ENCODE measurements at places on chromosomes 4 and X.

- H3K27ac ChIP-seq: no peak overlapping the region
- H3K4me3 ChIP-seq: no peak overlapping the region
- peaks cover under 1% of the 10 kb centered on the region for H3K27me3 ChIP-seq
- H3K36me3 ChIP-seq: no peaks in the 10 kb centered on the region
These were observed 52.1 kb downstream of the PDGFRA start for GRCh38 chr4:54281054-54281766.

DNA sequence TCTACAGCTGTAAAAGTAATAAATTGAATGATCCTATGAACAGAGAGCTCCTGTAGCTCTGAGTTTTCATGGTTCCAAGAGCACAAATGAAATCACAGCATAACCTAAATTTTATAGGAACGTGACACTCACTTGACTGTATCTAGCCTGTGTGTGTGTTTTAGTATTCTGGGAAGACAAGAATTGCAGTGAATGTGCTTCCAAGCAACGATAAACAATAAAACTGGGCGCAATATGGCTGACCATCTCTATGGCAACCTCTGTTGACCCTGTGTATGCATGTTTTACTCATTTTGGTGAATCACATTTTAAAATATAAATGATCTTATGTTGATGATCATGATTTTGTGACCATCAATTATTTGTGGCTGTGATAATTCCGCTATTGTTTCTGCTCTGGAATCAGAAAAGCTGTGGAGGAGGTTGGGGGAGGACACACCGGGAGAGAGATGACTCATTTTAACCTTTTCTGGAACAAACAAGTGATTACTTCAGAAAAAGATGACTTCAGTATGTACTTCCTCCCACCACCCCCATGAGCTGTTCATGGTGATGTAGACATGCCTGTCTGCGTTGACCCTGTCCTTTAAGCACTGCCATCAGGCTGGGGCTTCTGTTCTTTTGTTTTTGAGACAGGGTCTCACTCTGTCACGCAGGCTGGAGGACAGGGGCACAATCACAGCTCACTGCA is 31.8 kb downstream of the USP11 start:
- H3K4me3 ChIP-seq: no peak overlapping the region
- no peak for DNase-seq
- no peaks in the 10 kb centered on the region for H3K4me1 ChIP-seq
- no peaks in the 10 kb centered on the region for H3K36me3 ChIP-seq

DNA sequence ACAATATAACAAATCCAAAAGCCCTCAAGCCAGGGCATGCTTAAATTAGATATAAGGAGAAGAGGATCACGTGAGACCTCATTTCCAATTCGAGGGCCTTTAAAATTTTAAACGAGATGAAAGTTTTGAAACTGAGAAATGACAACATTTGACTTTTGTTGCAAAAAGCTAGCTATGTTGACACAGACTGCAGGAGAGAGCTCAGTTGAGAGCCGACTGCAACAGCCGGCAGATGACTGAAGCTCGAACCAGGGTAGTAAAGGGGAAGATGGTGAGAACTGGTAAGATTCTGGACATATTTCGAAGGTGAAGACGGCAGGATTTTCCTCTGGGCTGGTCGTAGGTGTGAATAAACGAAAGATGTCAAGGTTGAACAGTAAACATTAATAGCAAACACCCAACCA is 773 bp downstream of the PRMT9 start:
- peaks cover 15% of the 10 kb centered on the region for H3K36me3 ChIP-seq
- no peaks in the 10 kb centered on the region for H3K27me3 ChIP-seq
- peaks cover 4% of the 10 kb centered on the region for H3K4me1 ChIP-seq
- peak overlapping the region; percentile 95 for H3K27ac ChIP-seq

DNA sequence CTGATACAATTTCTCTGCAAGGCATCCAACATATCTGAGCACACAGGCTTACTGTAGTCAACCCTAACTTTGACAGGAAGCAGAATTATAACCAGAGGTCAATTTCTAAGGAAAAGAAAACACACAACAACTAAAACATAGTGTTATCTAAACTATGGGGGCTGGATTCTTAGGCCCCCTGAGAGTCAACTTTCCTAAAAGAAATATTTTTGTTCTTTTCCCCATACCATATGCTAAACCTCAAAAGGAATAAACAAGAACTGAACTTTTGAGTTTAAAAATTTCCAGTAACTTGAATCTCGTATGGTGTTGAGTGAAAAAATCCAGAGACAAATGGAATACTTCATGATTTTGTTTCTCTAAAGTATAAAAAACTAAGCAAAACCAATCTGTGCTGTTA is 42.9 kb downstream of the ATXN3L start:
- H3K4me3 ChIP-seq: no peak overlapping the region
- no peaks in the 10 kb centered on the region for H3K4me1 ChIP-seq
- H3K27me3 ChIP-seq: no peaks in the 10 kb centered on the region
- DNase-seq: no peak
- H3K36me3 ChIP-seq: no peaks in the 10 kb centered on the region

DNA sequence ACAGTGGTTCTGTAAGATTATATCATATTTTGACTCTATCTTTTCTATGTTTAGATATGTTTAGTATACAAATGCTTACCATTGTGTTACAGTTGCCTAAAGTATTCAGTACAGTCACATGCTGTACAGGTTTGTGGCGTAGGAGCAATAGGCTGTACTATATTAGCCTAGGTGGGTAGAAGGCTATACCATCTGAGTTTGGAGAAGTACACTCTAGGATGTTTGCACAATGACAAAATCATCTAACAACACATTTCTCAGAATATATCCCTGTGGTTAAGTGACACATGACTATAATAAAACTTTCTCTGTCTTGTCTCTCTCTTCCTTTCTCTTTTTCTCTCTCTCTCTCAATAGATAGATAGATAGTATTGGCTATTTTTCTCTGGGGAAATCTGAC is 1053.1 kb downstream of the STIM2 start:
- no peaks in the 10 kb centered on the region for H3K4me1 ChIP-seq
- no peaks in the 10 kb centered on the region for H3K36me3 ChIP-seq
- DNase-seq: no peak
- H3K27me3 ChIP-seq: no peaks in the 10 kb centered on the region

DNA sequence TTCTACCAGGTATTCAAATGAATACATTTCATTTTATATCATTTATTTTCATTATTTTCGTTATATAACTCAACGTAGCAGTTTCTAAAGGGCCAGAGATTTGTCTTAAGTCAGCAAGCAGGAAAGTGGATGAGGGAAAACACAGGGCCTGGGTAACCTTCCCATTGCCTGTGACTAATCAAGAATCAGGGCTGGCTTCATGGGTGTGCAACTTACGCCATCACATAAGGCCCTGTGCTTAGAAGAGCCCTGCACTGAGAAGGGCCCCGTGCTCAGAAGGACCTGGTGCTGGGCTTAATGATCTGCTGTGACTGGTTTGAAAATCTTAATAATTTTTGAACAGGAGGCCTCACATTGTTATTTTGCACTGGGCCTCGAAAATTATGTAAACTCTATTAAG is 65.4 kb upstream of the FAM9C start:
- no peaks in the 10 kb centered on the region for H3K4me1 ChIP-seq
- no peaks in the 10 kb centered on the region for H3K36me3 ChIP-seq
- H3K4me3 ChIP-seq: no peak overlapping the region
- no peaks in the 10 kb centered on the region for H3K27me3 ChIP-seq

DNA sequence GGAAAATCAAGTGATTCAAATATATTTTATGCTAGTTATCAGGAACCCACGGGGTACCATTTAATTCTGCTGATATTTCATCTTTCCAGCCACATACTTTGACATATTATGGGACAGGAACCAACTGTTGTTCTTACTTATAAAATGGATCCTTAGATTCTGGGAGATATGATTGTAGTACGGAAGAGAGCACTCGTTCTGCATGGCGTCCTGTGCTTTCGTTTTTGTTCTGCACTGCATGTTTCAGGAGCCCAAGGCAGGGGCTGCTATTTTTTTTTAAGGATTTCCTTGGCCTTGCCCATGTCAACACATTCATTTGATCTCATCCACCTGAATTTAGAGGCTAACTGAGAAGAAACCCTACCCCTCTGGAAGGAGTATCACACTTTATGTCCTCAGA is 245.5 kb upstream of the TLL1 start:
- no peaks in the 10 kb centered on the region for H3K27me3 ChIP-seq
- no peak overlapping the region for H3K4me3 ChIP-seq
- no peak overlapping the region for H3K27ac ChIP-seq
- H3K36me3 ChIP-seq: no peaks in the 10 kb centered on the region

DNA sequence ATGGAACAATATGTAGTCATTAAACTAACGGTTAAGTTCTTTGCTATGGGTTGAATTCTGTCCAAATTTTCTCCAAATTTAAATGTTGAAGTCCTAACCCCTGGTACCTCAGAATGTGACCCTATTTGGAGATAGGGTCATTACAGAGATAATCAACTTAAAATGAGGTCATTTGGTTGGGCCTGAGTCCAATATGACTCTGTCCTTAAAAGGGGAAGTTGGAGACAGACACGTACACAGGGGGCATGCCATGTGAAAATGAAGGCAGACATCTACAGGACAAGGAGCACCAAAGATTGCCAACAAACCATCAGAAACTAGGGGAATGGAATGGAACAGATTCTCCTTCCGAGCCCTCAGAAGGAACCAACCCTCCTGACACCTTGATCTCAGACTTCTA is 492.0 kb upstream of the FTHL17 start:
- no peak overlapping the region for H3K4me3 ChIP-seq
- H3K27me3 ChIP-seq: no peaks in the 10 kb centered on the region
- no peak overlapping the region for H3K27ac ChIP-seq
- no peaks in the 10 kb centered on the region for H3K4me1 ChIP-seq
- no peak for DNase-seq
- no peaks in the 10 kb centered on the region for H3K36me3 ChIP-seq

- no peaks in the 10 kb centered on the region for H3K36me3 ChIP-seq
- H3K27ac ChIP-seq: no peak overlapping the region
- DNase-seq: no peak
- H3K4me1 ChIP-seq: no peaks in the 10 kb centered on the region
- no peak overlapping the region for H3K4me3 ChIP-seq
These were observed 75.4 kb downstream of the FAM13A start for GRCh38 chr4:88981556-88981955.

- H3K27me3 ChIP-seq: no peaks in the 10 kb centered on the region
- peaks cover 78% of the 10 kb centered on the region for H3K36me3 ChIP-seq
- no peak overlapping the region for H3K27ac ChIP-seq
- no peak for DNase-seq
These were observed 64.3 kb downstream of the MSN start for GRCh38 chrX:65731684-65732289.

Data from naive thymus-derived CD4-positive, alpha-beta T cell (primary cell).